ENCODE measurements at places on chromosomes 2 and 18.
A peak's percentile ranks its signal among the peaks of the same experiment; 100 is the strongest.

- no peak for DNase-seq
Measured at GRCh38 chr18:39841482-39842365, 2113.3 kb upstream of the PIK3C3 start.

- DNase-seq, result no peak
Measured at GRCh38 chr2:241598487-241598886, 38.5 kb downstream of the THAP4 start.

DNA sequence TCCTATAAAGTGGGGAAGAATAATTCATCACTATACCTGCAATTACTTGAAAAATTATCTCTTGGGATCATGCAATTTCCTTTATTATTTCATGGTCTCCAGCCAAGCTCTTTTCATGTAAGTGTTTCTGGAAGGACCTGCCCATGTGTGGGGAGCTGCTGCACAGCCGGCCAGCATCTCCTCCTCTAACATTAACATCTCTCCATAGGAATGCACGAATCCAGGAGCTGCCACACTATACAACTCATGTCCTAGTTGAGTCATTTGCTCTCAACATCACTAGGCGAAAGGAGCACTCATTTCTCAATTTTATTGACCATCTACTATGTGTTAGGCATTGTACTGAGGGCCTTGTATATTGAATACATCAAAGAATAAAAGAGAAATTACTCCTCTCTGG, 144.3 kb upstream of the ERBB4 start:
- DNase-seq, result no peak

- DNase-seq, result no peak
Measured at GRCh38 chr2:10966741-10967140, 55.0 kb downstream of the KCNF1 start.

- no peak for DNase-seq
Measured at GRCh38 chr2:36677386-36677785, 19.1 kb upstream of the VIT start.

GRCh38 chr2:27627963-27628766, 647 bp downstream of the CCDC121 start:
- DNase-seq, result no peak

DNA sequence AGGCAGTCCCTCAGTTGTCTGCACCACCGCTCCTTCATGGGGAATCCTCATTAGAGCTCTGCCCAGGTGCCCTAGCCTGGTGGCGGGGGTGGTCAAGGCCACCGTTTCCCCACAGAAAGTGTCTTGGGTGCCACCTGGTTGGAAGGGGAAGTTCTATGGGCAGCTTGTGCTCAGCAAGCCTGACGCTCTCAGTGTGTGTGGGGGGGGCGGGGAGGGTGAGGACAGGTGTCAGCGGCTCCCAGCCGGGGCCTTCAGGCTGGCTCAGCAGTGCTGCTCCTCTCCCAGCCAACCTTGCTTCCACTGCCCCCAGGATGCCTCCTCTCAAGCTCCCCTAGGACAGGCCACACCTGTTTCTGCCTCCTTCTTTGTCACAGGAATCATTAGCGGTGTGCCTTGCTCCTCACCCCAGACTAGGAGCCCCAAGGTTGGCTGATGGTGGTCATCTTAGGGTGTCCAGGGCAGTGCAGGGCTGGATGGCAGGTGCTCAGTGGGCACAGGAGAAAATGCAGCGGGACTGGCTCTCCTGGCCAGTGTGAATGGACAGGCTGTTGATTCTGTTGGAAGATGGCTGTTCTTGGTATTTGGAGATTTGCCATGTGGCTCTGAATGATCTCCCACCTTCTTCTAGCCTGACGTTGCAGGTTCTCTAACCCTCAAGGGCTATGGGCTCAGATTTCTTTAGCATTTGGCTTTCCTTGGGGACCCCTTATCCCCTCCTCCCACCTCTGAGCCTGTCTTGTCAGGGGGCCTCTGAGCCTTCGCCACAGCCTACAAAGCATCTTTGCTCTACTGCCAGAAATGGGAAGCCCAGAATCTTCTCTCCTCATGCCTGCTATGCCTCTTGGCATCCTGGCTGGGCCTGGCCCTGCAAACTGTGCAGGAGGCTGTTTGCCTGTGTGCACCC, 185.8 kb upstream of the HS6ST1 start:
- DNase-seq, result no peak

GRCh38 chr2:189439342-189439741, 1.9 kb upstream of the WDR75 start:
- no peak for DNase-seq

GRCh38 chr2:208708486-208708885, 301.9 kb downstream of the PTH2R start:
- no peak for DNase-seq

DNA sequence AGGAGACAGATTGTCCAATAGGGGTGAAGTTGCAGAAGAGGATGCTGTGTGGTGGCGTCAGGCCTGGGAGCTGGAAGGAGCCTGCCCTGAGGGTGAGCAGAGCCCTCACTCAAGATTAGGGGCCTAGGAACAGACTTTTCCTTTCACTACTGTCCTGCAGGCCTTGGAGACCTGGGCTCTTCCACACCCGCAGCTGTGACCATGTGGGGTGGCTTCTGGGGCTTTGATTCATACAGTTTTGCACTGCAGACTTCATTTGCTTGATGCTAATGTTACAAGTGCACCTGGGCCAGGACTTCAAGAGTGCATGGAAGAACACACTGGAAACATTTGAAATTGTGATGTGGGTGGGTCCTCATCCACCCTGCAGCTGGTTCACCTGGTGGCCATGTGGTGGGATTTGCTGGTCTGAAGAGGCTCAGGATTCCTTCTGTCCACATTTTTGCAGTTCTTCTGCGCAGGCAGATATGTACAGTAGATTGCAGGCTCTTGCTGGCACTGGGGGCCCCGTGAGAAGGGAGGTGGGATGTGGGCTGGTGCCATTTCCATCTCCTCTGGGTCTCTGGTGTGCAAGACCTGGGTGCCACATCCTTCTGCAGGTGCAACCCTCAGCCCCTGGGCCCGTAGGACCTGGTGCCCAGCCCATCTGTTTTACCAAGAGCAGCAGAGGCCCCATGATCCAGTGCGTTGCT, 9.9 kb downstream of the GLI2 start:
- DNase-seq, result no peak

- no peak for DNase-seq
Measured at GRCh38 chr2:217751192-217751591, 251.6 kb downstream of the TNS1 start.

DNA sequence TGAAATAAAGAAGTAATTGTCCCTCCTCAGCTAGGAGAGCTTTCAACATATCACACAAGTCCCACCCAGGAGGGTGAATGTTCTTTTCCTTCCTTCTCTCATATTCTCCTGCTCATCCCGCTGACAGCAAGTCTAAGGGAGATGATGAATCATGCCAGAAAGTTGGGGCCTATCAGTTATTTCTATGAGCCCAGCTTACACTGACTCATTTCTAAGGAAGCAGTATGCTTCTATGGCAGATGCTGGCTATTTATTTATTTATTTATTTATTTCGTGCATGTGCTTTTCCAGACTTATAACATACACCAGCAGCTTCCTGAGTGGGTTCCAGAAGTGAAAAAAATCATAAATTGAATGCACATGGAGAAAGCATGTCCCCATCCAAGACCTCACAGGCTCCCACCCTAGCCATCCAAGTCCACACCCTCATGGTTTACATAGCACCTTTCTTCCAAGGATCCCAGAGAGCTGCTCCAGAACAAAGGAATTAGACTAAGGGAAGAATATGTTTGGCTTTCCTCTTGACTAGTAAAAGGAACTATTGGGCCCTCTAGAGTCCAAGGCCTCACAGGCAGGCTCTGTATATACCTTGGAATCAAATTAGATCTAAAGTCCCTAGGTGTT, 1074.2 kb upstream of the ZEB2 start:
- no peak for DNase-seq

- no peak for DNase-seq
Measured at GRCh38 chr2:109164311-109164710, 35.3 kb downstream of the SH3RF3 start.

- DNase-seq, result no peak
Measured at GRCh38 chr2:215554689-215555498, 119.0 kb upstream of the FN1 start.

GRCh38 chr2:95526360-95527341, 42.1 kb upstream of the TRIM43B start:
- DNase-seq, result peak; percentile 30

- DNase-seq, result no peak
Measured at GRCh38 chr2:20563833-20564232, 87.1 kb downstream of the HS1BP3 start.

GRCh38 chr2:25161055-25161781, 7.2 kb downstream of the POMC start:
- no peak for DNase-seq

GRCh38 chr2:15911686-15912085, 28.7 kb upstream of the MYCN start:
- DNase-seq, result no peak

DNA sequence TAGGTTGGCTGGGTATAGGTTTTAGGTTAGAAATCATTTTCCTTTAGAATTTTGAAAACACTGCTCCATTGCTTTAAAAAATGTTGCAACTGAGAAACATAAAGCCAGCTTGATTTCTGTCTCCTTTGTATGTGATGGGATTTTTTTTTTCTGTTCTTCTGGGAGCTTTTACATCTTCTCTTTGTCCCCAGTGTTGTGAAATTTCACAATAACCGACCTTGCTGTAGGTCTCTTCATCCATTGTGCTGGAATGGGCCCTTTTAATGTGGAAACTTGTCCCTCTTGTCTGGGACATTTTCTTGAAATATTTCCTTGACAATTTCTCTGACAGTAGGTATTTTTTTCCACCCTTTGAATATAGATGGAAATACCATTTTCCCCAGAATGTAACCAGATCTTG, 44.0 kb upstream of the LAPTM4A start:
- DNase-seq, result no peak

DNA sequence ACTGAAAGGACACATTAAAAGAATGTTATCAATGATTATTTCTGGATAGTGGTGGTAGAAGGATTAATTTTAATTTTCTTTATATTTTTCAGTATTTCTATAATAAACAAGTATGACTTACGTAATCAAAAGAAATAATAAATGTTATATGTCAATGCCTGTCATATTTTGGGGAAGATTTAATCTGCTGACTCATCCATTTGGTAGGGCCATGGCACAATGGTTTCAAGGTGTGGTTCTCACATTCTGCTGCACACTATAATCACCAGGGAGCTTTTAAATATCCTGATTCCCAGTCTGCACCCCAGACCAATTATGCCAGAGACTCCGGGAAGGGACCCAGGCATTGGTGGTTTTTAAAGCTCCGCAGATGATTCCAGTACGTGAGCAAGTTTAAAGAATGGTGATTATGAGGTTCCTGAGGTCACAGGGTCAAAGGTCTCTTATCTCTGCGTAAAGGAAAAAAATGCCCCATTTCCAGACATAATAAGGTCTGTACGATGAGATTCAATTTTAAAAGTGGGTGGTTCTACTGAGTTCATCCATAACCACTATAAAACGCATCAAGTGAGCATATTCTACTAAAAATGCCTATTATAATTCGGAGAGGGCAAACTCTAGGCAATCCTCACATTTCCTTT, 27.2 kb downstream of the WIPF1 start:
- DNase-seq, result no peak

DNA sequence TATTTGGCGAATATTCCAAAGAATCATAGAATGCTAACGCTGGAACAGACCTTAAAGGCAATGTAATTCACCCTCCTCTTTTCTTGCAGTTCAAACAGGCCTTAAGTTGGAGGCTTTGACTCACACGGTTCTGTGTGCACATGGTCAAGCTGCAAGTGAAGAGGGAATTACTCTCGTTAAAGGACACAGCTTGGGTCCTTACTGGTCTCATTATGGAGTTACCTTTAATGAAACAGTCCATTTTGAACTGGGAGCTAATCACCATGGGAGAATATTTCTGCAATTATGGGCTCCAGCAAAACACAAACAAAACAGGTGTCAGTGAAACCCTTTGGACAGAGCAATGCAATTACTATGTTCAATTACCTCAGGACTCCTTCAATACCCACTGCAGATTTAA, 135.5 kb downstream of the GAREM1 start:
- no peak for DNase-seq

DNA sequence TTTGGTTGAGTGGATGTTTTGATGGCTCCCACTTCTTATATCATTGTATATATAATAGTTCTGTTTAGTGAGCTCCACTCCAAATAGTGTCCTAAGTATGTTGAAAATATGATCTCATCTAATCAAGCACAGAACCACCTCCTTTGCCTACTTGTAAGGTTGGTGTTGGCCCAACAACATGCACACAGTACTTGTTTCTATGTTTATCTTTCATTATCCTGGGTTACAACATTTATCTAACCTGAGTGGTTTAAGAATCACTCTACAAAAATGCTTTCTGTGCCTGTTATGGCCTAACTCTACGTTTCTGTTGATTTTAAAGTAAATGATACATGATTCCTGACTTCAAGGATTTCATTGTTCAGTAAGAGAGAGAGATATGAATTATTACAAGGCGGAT, 281.9 kb downstream of the FIGN start:
- no peak for DNase-seq

DNA sequence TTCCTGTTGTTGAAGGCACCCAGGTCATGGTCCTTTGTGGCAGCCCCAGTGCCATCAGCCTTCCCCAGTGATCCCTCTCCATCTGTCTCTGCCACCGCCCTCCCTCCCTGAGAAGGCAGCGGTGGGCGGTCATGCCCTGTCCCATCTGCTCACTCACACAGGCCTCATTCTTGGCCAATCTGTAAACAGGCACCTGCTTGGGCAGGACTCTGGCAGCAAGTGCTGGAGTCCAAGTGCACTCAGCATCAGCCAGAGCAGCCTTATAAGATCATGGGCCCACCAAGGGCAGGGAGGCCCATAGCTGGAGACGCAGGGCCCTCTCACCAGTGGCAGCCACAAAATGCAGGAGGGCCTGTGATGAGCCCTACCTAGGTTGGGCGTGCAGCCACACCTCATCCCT, 140.9 kb downstream of the TWIST2 start:
- no peak for DNase-seq

- no peak for DNase-seq
Measured at GRCh38 chr2:62740221-62740620, 34.7 kb downstream of the EHBP1 start.

GRCh38 chr2:33529771-33530481, 53.5 kb downstream of the RASGRP3 start:
- DNase-seq, result no peak

GRCh38 chr2:2832657-2833056, 501.6 kb upstream of the MYT1L start:
- DNase-seq, result no peak

GRCh38 chr2:98538280-98539041, 69.9 kb downstream of the COA5 start:
- no peak for DNase-seq

- DNase-seq, result no peak
Measured at GRCh38 chr2:182914852-182915251, 48.4 kb upstream of the FRZB start.
